ENCODE measurements at places on chromosomes 12 and 14.

GRCh38 chr14:28294834-28295440, 471.6 kb upstream of the FOXG1 start:
- no peak for DNase-seq

DNA sequence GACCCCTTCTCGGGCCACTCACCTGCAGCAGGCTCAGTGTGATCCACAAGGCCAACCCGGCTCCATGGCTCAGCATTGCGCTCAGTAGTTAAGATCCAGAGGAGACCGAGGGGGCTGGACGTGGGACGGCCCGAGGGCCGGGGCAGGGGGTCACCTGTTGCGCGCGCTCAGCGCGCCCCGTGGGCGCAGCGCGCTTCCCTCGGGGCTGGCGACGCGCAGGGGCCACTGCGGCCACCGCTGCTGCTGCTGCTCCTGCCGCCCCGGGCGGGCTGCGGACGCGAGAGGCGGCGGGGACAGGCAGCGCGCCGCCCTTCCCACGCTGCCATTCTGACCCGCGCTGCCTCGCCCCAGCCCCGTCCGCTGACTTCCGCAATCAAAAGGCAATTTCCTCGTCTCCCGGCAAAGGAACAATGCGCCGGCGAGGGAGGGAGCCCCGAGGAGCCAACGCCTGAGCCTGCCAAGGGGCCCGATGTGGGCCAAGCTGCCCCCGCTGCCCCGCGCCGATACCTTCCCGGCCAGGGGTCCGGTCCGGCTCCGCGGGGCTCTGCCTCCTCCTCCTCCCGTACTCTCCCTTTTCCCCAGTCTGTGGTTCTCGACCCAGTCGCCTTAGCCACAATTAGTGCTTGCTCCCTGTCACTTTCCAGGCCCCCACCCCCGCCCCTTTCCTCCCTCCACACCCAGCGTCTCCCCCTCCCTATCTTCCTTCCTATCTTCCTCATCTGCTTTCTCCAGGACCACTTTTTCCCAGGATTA, 27.3 kb downstream of the PTPRB start:
- no peak for DNase-seq

GRCh38 chr12:62525271-62525670, 58.6 kb downstream of the MON2 start:
- no peak for DNase-seq

GRCh38 chr12:47800582-47800981, 19.1 kb downstream of the HDAC7 start:
- no peak for DNase-seq

GRCh38 chr12:108640802-108641445, 7.2 kb upstream of the SELPLG start:
- no peak for DNase-seq

- no peak for DNase-seq
These were observed at the start of gene RARG for GRCh38 chr12:53231921-53232645. Gene RARG, minus strand, starts transcription at chr12:53232209. Its CDS starts 4,664 bp downstream, at chr12:53227545.

GRCh38 chr14:20684662-20685456, 499 bp downstream of the RNASE4 start:
- DNase-seq = no peak

- DNase-seq = no peak
These were observed 374.4 kb downstream of the BCAT1 start for GRCh38 chr12:24574538-24574937.

GRCh38 chr12:106080041-106080790, 58.5 kb downstream of the NUAK1 start:
- DNase-seq = no peak

- DNase-seq = no peak
These were observed 216.1 kb downstream of the MSRB3 start for GRCh38 chr12:65494537-65494936.

DNA sequence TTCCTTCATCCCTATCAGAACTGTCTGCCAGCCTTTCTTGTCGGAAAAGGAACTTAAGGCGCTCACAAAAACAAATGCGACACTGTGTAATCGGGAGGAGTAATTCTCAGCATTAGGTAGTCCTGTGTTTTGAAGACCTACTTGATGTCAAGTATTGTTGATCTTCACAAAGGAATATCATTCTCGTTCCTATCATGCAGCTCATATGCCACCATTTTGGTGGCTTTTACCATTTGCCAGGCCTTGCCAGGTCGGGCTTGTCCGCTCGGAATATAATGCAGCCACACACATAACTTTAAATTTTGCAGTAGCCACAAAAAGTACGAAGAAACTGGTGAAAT, 903 bp upstream of the PPP4R3A start:
- no peak for DNase-seq

GRCh38 chr14:101962503-101962874, 1.9 kb upstream of the DYNC1H1 start:
- no peak for DNase-seq

GRCh38 chr14:25756876-25757275, 706.9 kb upstream of the STXBP6 start:
- DNase-seq = no peak

- no peak for DNase-seq
These were observed 19.7 kb upstream of the DUSP16 start for GRCh38 chr12:12582193-12582881.

DNA sequence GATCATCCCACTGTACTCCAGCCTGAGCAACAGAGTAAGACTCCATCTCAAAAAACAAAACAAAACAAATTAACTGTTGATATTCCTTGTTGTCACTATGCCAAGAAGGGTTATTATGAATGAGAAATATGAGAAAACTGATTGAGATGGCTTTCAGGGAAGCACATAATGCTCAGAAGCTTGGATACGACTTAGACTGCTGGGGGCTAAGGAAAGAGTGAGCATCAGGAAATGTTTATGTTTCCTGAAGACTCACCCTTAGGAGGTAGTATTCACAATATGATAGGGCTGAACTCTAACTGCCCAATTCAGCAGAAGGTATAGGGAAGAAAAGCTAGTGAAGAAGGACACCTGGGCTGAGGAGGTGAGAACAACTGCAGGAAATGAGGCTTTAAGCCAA, 6.3 kb downstream of the STYK1 start:
- no peak for DNase-seq

GRCh38 chr12:124869059-124869665, 5.5 kb upstream of the SCARB1 start:
- no peak for DNase-seq

GRCh38 chr12:6696690-6697583, 3.7 kb downstream of the PIANP start:
- DNase-seq = no peak

DNA sequence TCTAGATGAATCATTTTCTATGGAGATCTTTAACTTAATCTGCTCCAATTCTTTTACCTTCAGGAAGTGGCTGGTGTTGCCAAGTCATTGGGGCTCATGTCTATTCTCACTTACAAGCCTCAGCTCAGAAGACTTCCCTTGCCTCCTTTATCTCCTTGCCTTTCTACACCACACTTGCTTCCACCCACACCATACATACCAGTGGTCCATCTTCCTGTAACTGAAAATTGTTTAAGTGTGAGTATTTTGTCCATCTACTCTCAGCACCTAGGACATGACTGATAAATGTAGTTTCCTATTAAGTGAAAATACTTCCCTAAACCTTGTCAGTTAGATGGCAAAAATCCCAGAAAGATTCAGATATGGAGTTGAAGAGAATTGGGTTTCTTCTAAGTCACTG, 199.7 kb upstream of the CPNE8 start:
- no peak for DNase-seq

DNA sequence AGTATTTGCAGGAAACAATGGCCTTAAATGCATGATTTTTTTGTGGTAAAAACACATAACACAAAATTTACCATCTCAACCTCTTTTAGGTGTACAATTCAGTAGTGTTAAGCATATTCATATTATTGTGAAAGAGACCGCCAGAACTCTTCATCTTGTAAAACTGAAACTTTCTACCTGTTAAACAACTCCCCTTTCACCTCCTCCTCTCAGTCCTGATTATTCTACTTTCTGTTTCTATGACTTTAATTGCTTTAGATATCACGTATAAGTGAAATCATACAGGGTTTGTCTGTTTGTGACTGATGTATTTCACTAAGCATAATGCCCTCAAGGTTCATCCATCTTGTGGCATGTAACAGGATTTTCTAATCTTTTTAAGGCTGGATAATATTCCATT, 353.4 kb downstream of the ADAMTS20 start:
- DNase-seq = no peak

- DNase-seq = no peak
These were observed 26.8 kb downstream of the GNPTAB start for GRCh38 chr12:101803978-101804377.

DNA sequence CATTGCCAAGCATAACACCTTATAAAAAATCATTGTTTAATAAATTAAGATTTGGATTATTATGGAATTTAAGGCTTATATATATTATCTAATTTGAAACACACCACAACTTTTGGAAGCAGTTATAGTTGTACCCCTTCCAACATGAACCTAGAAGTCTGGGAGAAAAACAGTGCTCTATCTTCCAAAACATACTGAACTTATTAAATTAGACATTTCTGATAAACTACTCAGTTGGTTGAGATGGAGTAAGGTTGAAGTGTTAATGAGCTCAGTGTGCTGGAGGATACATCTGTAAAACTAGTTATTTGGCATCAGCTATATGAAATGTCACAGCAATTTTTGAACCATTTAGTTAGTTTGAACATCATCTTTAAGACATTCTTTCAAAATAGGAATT, 227.4 kb downstream of the ALX1 start:
- no peak for DNase-seq

DNA sequence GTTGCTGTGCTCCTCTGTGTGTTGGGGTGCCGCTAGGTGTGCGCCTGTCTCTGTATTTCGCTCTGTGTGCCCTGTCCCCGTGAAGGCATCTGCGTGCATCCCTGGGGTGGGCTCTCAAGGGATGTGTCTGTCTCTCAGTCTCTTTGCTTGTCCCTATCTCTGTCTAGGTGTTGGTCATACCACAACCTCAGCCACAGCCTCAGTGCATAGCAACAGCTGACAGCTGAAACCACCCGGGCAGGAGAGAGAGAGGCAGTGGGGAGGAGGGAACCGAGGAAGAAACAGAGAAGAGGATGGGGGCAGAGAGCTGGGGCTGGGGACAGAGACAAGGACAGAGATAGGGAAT, 953 bp upstream of the NXPH4 start:
- DNase-seq = no peak

GRCh38 chr12:26539131-26539530, 293.9 kb downstream of the ITPR2 start:
- DNase-seq = no peak

DNA sequence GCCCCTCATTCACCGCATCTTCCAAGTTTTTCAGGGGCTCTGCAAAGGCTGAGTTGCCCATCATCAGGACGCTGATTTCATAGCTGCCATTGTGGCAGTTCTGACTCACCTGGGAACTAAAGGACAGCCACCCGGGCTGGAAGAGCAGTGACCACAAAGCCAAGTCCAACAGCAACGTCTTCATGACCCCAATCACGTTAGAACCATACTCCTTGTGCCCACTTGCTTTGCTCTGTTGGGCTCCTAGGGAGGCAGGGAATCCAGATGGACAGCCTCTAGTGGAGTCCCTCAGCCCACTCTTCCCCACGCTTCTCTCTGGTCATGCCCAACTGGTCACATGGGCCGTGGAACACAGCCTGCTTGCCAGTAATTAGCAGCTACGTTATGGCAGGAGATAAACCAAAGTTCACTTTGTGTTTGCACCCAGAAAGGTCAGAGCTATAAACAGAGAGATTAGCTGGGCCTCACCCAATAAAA, at the start of gene GUCY2C:
Gene GUCY2C, minus strand, starts transcription at position 335 of the 477 bp plus-strand sequence. Its CDS starts 151 bp downstream, at position 184.
- DNase-seq = no peak

DNA sequence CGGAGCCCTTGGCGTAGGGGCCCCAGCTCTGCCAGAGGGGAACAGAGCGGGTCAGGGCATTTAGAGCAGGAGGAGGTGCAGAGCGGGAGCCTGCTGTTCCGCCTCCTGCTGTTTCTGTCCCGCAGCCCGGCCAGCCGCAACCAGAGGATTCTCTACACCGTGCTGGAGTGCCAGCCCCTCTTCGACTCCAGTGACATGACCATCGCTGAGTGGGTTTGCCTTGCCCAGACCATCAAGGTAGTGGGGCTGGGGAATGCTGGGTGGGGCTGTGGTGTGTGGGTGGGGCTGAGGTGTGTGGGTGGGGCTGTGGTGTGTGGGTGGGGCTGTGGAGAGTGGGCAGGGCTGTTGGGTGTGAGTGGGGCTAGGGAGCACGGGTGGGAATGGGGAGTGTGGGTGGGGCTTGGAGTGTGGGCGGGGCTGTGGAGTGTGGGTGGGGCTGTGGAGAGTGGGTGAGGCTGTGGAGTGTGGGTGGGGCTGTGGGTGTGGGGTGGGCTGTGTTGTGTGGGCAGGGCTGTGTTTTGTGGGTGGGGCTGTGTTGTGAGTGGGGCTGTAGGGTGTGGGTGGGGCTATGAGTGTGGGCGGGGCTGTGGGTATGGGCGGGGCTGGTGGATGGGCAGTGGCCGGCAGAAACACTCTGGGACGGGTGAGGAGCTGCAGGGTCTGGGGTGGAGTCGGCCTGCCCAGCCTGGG, 8.0 kb downstream of the ASPG start:
- DNase-seq = no peak

DNA sequence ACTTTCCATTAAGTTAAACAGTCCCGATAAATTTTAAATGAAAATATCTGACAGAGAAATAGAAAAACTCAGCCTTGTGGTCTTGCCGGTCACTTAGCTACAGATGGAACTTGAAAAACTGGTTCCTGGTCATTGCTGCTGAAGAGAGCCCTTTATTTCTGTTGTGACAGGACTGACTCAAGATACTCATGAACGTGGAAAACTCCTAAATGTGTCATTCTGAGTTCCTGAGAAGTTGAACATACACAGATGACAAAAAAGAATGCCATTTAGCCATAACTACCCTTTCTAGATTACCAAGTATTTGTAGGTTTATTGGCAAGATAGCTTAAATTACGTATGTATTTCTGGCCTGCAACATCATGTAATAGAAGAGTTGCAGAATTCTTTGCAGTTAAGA, 134.2 kb downstream of the HMGA2 start:
- DNase-seq = no peak
